ENCODE measurements at places on chromosomes 16 and 17.

DNA sequence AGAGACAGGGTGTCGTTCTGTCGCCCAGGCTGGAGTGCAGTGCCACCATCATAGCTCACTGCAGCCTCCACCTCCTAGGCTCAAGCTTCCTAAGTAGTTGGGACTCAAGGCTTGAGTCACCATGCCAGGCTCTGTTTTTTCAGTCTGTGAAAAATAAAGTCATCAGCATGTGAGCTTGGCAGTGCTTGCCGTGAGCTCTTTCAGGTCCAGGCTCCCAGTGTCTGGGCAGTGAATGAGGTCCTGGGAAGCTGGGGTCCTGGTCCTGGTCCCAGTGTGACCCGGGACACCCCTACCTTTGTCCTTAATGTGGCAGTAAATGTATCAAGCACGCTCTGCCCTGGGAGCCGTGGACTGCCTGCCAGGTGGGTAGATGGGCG is 22.9 kb upstream of the RPL13 start:
- no peak for DNase-seq

GRCh38 chr16:67841198-67841815 is 813 bp upstream of the THAP11 start:
- no peak for DNase-seq

DNA sequence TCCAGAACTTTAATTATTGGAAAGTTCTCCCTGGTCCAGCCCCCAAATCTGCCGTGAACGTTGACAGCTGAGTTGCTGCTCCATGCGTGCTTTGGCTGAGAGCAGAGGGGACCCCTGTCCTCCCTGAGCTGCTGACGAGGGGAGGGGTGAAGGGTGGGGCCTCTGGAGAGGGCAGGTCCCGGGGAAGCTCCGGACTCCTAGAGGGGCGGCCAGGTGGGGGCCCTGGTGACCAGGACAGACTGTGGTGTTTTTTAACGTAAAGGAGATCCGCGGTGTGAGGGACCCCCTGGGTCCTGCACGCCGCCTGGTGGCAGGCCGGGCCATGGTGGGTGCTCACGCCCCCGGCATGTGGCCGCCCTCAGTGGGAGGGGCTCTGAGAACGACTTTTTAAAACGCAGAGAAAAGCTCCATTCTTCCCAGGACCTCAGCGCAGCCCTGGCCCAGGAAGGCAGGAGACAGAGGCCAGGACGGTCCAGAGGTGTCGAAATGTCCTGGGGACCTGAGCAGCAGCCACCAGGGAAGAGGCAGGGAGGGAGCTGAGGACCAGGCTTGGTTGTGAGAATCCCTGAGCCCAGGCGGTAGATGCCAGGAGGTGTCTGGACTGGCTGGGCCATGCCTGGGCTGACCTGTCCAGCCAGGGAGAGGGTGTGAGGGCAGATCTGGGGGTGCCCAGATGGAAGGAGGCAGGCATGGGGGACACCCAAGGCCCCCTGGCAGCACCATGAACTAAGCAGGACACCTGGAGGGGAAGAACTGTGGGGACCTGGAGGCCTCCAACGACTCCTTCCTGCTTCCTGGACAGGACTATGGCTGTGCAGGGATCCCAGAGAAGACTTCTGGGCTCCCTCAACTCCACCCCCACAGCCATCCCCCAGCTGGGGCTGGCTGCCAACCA is at the start of gene MC1R:
Gene MC1R, plus strand, starts transcription at position 410 of the 895 bp plus-strand sequence. Its CDS starts 397 bp downstream, at position 807.
- DNase-seq = no peak

DNA sequence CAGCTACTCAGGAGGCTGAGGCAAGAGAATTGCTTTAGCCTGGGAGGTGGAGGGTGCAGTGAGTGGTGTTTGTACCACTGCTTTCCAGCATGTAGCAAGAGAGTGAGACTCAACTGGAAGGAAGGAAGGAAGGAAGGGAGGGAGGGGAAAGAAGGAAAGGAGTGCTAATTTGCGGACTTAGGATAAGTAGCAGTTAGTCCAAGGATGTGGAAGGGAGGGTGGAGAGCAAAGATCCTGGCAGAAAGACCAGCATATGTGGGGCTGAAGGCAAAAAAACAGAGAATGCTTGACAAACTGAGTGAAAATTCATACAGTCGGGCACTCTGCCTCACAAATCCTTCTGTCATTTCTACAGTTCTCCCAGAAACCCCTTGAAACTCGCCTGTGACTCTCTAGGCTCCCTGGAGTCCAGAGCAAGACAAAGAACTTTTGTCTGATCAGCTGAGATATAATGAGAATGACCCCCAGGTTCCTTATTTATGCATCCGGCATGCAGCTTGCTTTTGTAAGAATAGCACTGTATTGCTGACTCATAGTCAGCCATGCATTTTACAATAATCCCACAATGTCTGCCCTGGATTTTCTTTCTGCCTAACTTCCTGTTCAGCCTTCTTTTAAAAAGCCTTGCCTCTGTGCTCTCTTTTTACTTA is 31.5 kb downstream of the CDK5RAP3 start:
- no peak for DNase-seq

DNA sequence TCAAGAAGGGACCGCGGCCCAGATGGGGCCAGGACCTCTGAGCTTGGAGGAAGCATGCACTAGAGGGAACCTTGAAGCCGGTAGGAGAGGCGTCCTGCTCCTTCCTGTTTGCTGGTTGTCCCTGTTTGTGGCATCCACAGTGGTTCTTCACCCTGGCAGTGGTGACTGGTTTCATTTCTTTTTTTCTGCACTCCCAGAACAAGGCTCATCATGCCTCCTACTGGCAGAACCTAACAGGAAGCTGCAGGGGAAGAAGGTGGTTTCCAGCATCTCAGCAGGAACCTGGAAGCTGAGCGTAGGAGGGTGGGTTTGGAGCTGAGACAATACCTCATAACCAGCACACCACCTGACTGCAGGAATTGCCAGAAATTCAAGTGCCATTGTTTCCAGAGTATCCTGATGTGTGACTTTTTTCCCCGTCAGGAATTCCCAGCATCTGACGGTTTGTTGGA is 5.8 kb downstream of the TMEM231 start:
- DNase-seq = no peak

GRCh38 chr17:61422869-61423268 is 23.2 kb downstream of the TBX2 start:
- no peak for DNase-seq

- DNase-seq = no peak
Observed at GRCh38 chr16:28301154-28301553, 8.8 kb downstream of the SBK1 start.

GRCh38 chr17:19017401-19017800 is 12.8 kb upstream of the FAM83G start:
- no peak for DNase-seq

- DNase-seq = no peak
Observed at GRCh38 chr17:58272367-58273280, 8.1 kb downstream of the MPO start.

- DNase-seq = no peak
Observed at GRCh38 chr17:17454276-17454675, 22.5 kb upstream of the MED9 start.

DNA sequence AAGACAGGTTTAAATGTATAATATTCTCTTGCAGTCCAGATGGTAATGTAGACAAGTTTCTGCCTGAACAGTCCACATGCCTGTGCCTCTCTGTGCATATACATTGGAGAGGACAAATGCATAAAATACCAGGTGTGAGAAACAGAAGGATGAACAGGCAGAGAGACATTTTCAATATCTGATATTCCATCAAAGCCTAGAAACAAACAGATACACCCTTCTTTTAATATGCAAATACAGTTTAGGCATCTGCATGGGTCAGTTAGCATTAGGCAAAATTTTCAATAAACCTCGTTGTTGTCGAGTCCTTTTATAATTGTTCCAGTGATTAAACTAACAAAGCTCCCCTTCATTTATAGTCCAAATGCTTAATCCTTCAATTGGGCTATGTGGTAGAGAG is 897 bp downstream of the OMG start:
- no peak for DNase-seq

GRCh38 chr16:30519120-30520049 is 7.0 kb downstream of the ZNF768 start:
- no peak for DNase-seq

DNA sequence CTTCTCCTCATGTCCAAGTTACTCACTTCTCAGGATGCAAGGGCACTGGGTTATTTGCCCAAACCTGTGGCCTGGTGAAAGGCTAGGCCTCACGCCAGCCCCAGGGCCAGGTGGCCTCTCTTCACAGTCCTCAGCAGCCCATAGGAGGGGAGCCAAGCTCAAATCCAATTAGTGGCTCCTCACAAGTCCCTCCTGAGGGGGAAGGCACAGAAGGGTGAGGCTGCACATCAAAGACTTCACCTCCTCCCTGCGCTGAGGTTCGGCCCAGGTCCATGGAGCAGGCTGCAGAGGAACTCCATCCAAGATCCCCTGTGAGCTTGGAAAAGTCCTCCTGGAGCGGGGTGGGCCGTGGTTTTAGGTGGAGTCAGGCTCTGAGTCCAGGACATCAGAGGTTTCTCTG is 320.0 kb downstream of the FOXL1 start:
- no peak for DNase-seq

DNA sequence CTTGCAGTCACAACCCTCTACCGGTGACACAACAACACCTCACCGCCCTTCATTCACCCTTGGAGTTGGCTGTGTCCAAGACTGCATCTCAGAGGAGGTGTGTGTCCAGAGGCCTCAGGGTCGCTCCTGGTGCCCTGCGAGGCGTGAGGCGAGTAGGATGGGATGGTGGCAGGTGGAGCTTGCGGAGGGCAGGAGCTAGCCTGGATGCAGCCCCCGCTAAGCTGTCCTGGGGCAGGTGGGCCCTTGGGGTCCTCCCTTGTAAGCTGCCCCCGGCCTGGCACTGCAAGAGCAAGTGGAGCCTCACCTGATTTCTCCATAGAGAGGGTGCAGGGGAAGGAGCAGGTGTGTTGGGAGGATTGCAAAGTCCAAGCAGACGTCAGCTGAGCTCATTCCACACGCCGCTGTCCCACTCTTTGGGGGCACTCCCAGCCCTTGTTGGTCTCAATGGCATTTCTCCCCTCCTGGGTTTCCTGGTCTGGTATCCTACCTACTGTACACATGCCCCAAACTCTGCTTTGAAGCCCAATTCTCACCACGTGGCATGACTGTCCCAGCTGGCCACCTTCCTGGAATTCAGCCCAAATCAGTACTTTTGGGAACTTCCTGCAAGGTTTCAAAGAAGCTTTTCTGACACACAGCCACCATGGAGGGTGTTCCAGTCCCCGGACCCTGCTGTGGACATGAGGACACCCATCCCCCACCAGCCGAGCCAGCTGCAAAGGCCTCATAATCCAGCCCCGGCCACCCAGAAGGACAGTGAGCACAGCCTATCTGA is 18.1 kb upstream of the ICAM2 start:
- no peak for DNase-seq

GRCh38 chr17:39660397-39661385 is 4.5 kb upstream of the TCAP start:
- no peak for DNase-seq

GRCh38 chr17:40378966-40379365 is 14.4 kb upstream of the GJD3 start:
- no peak for DNase-seq

DNA sequence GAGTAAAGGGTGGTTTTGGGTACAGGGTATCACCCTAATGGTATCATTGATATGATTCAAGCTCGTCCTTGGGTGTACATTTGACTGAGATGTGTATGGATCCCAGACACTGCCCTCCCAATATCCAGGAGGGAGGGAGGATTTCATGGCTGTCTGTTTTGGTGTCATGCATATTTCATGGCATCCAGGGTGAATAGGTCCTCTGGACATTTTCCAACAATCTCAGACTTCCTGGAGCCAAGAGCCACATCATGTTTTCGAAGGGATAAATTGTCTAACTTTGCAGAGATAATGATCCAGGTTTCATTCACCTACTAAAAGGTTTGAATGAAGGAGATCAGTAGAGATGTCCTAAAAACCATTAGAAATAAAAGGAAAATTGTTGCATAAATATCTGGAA is 431.9 kb downstream of the SHISA9 start:
- no peak for DNase-seq

- DNase-seq = peak; percentile 30
Observed at GRCh38 chr16:29710227-29711219, 31.5 kb downstream of the QPRT start.
